ENCODE measurements at places on chromosomes 6 and 20.
A peak's percentile ranks its signal among the peaks of the same experiment; 100 is the strongest.

- peak; percentile 42 for DNase-seq
Observed at GRCh38 chr6:22072949-22073348, 223.9 kb downstream of the PRL start.

GRCh38 chr20:44745598-44746366 is at the start of gene KCNK15:
TSS of gene KCNK15 (plus strand) at chr20:44745865. CDS start at chr20:44745911, 46 bp downstream.
- DNase-seq: no peak

DNA sequence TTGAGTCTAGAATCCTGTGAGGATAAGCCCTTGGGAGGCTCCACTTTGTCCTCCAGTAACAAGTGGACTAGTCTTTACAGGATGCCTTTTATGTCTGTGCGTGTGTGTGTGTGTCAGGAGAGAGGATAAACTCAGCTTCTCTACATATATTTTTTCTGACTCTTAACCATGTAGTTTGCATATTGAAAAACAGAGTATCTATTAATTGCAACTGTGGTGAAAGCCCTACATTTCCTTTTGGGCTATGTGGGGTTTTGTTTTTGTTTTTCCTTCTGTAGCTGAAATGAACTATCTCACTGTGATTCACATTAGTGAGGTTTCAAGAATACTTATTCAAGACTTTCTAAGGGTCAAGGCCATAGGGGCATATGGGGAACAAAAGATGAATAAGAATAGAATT is 17.7 kb downstream of the TPBG start:
- no peak for DNase-seq

DNA sequence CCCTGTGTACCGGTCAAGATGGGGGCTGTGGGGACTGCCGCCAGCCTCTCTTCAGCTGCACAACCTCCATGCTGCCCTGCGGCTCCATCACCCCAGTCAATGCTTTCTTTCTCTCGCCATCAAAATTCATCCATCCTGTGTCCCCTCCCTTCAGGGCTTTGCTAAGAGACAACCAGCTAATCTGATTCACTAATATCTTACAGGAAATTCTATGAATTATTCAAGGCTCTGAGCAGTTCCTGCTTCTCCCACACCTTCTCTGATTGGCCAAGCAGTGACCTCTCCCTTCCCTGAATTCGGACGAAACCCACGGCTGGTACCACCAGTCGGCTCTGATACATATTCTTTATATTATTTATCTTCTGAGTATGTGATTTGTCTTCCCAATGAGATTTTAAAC is 13.8 kb downstream of the ITPR3 start:
- DNase-seq: no peak

- peak; percentile 84 for DNase-seq
Observed at GRCh38 chr6:112620812-112621569, 273.9 kb downstream of the RFPL4B start.

DNA sequence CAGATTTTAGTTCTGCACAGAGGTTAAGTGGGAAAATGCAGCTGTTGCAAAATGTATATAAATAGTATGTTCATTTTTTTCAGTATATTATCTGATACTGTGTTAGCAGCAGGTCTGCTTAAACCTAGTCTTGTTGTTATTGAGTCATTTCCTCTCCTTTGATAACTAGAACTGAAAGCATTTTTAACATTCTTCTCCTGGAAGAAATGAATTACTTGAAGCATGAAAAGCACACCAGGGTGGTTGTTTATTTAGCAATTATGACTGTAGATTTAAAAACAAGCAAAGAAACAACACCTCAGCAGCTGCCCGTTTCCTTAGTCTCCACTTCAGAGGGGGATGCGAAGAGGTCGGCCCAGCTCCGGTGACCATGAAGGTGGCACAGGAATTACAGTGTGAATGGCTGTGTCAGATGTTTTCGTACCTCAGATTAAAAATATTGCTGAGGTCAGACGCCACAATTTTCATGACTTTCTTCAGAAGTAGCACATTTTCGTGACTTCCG is 53.5 kb downstream of the GOPC start:
- peak; percentile 14 for DNase-seq

DNA sequence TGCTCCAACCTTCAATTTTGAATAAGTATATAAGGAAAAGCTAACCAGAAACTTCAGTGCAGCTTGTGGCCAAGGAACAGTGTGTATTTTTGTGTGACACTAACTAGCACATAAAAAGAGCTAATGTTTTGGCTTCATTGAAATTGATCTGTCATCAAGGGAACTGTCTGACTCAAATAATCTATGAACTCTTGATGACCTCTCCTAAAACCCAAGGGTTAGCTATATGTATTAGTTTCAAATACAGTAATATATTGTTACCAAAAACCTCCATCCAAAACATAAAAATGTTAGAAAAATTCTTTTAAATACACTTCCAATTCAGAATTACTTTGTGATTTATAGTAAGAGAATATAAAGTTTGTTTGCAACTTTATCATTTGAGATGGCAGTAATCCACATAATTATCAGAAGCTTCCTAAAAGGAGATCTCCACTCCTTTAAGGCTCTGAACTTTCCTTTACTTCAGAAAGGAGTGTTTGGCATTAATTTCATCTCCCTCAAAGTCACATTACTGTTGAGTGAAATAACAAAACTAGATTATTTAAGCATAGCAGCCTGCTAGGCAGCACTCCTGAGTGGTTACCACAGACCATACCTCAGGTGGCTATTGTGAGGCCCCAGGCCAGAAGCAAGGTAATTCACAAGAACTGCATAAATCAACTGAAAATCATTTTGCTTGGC is 46.3 kb upstream of the HSF2 start:
- no peak for DNase-seq

GRCh38 chr6:89197141-89197540 is 20.0 kb downstream of the GABRR1 start:
- DNase-seq: peak; percentile 7

DNA sequence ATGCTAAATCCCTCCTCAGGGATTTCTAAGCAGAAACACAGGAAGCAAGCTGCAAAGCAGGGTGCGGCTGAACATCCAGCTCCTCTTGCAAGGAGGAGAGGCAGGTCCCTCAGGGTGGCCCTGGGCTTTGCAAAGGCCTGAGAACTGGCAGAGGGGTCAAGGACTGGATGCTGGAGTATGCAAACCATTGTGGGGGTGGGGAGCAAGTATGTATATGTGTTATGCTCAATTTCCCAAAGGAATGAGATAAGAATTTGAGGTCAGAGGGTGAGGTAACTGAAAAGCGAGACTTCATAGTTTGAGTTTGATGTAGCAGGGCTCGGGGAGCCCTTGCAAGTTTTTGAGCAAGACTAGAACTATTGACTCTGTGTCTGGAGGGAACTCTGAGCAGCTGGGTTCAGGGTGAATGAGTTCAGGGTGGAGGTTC is 11.2 kb downstream of the SLC22A2 start:
- DNase-seq: no peak

DNA sequence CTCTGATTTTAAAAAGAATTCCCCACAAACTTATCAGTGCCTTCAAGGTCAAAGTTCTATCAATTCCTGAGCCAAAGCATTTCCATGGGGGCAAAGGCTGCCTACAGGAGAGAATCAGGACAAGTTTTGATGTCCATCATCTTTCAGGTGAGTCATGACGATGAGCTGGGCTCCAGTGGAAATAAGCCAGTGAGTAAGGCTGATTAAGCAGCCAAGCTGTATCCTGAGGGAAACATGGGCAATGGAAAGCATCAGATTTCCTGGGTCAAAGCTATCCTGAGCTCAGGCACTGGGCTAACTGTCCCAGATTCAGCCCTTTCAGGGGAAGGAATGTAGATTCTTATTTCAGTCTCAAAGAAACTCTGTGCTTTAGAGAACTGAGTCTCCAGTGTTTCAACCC is 377.4 kb downstream of the CD109 start:
- DNase-seq: no peak

GRCh38 chr20:9052136-9052535 is 16.8 kb upstream of the PLCB4 start:
- DNase-seq: no peak

GRCh38 chr6:80363501-80364122 is 257.1 kb downstream of the BCKDHB start:
- no peak for DNase-seq

Data from OCI-M1 (cell line).